ENCODE measurements at places on chromosomes 16 and 17. TPM values are rescaled to one million over a fixed set of nuclear protein-coding genes. Genes with fewer than 3 reads are reported as not detected.

DNA sequence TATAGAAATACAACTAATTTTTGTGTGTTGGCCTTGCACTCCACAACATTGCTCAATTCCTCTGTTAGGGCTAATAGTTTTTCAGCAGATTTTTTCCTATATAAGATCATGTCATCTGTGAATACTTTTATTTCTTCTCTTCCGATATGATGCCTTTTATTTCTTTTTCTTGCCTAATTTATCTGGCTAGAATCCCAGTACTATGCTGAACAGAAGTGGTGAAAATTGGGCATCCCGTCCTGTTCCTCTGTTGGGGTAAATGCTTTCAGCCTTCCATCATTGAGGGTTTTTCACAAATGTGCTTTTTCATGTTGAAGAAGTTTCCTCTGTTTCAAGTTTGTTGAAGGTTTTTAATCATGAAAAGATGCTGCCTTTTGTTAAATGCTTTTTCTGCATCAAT lies 22.7 kb upstream of the TNFRSF13B start:
- DNase-seq, result no peak
- no peaks in the 10 kb centered on the region for H3K27me3 ChIP-seq
- H3K4me1 ChIP-seq, result peaks cover 10% of the 10 kb centered on the region
- no peak overlapping the region for H3K27ac ChIP-seq

DNA sequence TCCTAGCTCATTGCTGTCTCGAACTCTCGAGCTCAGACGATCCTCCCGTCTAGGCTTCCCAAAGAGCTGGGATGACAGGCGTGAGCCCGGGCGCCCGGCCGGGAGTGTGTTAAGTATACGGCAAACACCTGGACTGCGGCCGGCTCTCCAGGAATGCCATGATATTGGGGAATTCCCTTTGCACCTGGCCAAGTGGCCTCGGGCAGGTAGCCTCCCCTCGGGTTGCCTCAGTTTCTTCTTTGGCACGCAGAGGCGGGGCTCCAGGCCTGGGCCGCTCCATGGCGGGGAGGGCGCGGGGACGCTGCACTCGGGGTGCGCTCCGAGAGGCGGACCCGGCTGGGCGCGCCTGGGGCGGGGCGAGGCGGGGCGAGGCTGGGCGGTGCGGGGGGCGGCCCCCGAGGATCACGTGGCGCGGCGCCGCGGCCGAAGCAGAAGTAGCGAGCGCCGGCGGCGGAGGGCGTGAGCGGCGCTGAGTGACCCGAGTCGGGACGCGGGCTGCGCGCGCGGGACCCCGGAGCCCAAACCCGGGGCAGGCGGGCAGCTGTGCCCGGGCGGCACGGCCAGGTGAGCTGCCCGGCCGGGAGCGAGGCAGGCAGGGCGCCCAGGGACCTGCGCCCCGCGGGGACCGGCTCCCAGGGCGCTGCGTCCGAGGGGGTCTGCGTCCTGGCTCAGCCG lies at the start of gene PLCG2:
PLCG2 (plus strand) TSS at position 431 of the 675 bp plus-strand sequence. CDS start 6,699 bp downstream, outside the sequence.
- peaks cover 55% of the 10 kb centered on the region for H3K27me3 ChIP-seq
- H3K4me1 ChIP-seq, result peaks cover 15% of the 10 kb centered on the region
- peak; percentile 83 for DNase-seq
- H3K27ac ChIP-seq, result no peak within 1 kb of the TSS
- H3K36me3 ChIP-seq, result no peaks in the 10 kb centered on the region

Gene TNFRSF13B
- total RNA-seq, result not detected

Gene C1QL1
- total RNA-seq, result 2.0 TPM

Gene KRT15
- total RNA-seq, result not detected

DNA sequence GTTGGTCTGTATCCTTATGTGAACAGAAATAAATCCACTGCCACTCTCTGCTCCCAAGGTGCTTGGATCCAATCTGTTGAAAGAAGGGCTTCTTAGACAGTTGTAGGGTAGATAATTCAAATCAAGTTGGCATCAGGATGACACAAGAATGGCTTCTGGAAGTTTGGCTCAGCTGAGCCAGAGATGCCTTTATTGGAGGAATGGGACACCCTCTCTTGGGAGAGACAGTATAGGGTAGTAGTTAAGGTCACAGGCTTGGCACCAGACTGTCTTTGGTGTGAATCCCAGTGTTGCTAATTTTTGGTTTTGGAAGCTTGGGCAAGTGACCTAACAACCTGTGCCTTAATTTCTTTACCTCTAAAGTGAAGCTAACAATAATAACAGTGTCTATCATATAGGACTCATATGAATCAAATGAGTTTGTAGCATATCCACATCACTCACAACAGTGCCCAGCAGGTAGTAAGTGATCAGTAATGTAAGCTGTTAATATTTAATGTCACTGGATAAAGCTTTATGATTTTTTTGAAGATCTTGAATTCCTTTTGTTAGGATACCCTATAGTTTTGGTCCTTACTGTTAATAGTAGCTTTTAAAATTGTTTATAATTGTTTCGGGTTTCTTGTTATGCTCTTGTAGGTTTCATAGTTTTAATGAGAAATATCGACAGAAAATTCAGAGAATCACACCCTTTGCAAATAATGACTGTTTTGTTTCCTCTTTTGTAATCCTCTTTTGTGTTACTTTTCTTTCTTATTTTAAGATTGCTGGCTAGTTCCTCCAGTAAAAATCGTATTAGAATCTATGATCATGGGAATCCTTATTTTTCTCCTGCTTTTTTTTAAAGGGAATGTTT lies 19.1 kb downstream of the ZNRF1 start:
- no peaks in the 10 kb centered on the region for H3K27me3 ChIP-seq
- H3K4me1 ChIP-seq, result peaks cover 54% of the 10 kb centered on the region
- DNase-seq, result no peak
- H3K36me3 ChIP-seq, result peaks cover 28% of the 10 kb centered on the region
- H3K4me3 ChIP-seq, result peak overlapping the region; percentile 73

GRCh38 chr16:9330095-9330494 lies 238.7 kb downstream of the HAPSTR1 start:
- H3K27me3 ChIP-seq, result no peaks in the 10 kb centered on the region
- H3K27ac ChIP-seq, result no peak overlapping the region
- no peak for DNase-seq
- H3K4me3 ChIP-seq, result no peak overlapping the region
- H3K4me1 ChIP-seq, result no peaks in the 10 kb centered on the region

Gene FOXJ1
- 1.5 TPM for total RNA-seq

DNA sequence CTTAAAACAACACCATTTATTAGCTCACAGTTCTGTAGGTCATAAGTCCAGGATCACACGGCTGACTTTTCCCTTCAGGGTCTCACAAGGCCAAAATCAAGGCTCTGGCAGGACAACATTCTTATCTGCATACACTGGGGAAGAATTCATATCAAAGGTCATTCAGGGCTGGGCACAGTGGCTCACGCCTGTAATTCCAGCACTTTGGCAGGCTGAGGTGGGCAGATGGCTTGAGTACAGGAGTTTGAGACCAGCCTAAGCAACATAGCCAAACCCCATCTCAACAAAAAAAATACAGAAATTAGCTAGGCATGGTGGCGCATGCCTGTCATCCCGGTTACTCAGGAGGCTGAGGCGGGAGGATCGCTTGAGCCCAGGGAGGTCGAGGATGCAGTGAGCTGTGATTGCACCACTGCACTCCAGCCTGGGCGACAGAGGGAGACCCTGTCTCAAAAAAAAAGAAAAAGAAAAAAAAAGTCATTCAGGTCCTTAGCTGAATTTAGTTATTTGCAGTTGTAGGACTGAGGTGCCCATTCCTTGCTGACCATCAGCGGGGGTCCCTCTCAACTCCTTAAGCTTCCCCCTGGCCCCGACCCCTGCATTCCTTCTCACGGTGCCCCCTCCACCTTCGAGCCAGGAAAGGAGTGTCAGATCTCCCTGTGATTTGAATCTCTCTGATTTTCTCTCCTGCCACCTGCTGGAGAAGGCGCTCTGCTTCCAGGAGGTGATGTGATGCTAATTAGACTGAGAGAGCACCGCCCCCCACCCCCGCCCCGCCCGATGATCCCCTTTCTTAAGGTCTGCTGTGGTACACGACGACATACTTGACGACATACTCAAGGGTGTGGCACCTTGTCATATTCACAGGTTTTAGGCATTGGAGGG lies 91.8 kb upstream of the CLEC18A start:
- no peak overlapping the region for H3K4me3 ChIP-seq
- peak overlapping the region; percentile 22 for H3K27ac ChIP-seq
- H3K27me3 ChIP-seq, result no peaks in the 10 kb centered on the region
- H3K36me3 ChIP-seq, result no peaks in the 10 kb centered on the region
- DNase-seq, result no peak
- no peaks in the 10 kb centered on the region for H3K4me1 ChIP-seq

DNA sequence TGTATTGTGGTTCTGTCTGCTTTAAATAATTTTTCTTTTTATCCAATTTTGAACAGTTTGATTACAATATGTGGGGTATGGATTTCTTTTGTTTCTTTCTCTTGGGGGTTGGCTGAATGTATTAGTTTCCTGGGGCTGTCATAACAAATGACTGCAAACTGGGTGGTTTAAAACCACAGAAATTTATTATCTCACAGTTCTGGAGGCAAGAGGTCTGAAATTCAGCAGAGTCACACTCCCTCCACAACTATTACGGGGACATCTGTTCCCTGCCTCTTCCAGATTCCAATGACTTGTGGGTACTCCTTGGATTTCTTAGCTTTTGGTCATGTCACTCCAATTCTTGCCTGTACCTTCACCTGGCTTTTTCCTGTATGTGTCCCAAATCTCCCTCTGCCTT lies 23.7 kb downstream of the COX11 start:
- peaks cover 21% of the 10 kb centered on the region for H3K27me3 ChIP-seq
- H3K27ac ChIP-seq, result no peak overlapping the region
- DNase-seq, result no peak
- H3K4me1 ChIP-seq, result peaks cover 5% of the 10 kb centered on the region
- H3K36me3 ChIP-seq, result no peaks in the 10 kb centered on the region

DNA sequence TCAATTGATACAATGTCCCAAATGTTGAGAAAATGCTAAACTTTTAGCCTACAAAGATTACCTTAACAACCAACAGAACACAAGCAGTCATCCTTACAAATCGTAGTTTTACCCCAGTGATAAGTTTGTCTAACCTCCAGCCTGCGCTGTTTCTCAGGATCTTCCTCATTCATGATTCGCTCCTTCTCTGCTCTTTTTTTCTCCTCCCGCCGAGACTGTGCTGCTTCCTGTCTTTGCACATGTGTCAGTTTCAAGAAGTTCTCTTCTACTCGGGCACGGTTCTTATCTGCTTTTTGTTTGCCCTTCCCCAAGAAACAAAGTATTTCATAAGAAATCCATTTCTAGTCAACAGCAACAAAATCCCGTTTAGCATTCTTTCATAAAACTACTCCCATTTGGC lies 10.2 kb upstream of the STRADA start:
- peaks cover 11% of the 10 kb centered on the region for H3K36me3 ChIP-seq
- peaks cover 22% of the 10 kb centered on the region for H3K4me1 ChIP-seq
- peak; percentile 12 for DNase-seq
- H3K27me3 ChIP-seq, result no peaks in the 10 kb centered on the region

Gene NBR1
- 86.3 TPM for total RNA-seq

DNA sequence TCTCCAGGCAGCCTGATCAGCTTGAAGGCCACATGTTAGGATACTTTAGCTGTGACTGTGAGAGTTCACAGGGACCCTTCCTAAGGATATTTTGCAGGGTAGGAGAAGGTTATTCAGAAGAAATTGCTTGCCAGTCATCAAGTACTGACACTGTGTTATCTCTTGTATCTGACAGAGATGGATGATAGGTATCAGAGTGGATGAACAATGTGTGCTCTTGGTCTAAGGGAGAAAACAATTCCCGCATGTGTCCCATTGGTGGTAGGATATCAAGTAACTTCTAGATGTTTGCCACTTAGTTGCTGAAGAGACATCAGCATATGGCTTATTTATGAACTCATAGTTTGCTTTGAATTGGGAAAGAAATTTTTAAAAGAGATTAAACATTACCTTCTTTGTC lies 219.3 kb downstream of the SPECC1 start:
- no peaks in the 10 kb centered on the region for H3K27me3 ChIP-seq
- H3K4me3 ChIP-seq, result no peak overlapping the region
- no peak for DNase-seq
- no peak overlapping the region for H3K27ac ChIP-seq
- no peaks in the 10 kb centered on the region for H3K36me3 ChIP-seq
- H3K4me1 ChIP-seq, result peaks cover 30% of the 10 kb centered on the region

DNA sequence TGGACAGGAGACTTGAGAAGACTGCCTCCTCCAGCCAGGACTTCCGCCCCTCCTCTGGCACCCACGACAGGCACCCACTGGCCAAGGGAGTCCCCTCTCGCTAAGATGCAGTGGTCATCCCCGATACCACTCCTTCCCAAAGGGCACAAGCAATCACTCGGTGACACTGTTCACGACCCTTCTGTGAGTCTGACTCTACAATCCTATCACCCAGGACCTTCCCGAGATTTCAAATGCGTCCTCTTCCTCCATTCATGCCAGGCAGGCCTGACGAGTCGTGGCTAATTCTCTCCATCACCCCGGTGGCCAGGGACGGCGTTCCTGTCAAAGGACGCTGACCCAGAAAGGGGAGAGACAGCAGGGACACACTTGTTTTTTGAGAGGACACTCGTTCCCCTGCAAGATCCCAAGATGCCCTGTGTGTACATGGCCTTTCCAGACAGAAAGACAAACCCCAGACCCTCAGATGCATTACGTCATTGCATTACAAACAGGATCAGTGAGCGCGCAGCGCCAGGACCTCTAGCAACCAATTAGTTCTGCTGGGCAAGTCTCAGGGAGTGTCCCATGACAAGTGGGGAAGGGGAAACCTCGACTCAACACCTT lies 12.2 kb downstream of the FBXO31 start:
- no peak overlapping the region for H3K4me3 ChIP-seq
- no peaks in the 10 kb centered on the region for H3K27me3 ChIP-seq
- H3K27ac ChIP-seq, result no peak overlapping the region
- H3K4me1 ChIP-seq, result peaks cover 40% of the 10 kb centered on the region

Gene FOXF1
- not detected for total RNA-seq

Gene LAT
- total RNA-seq, result 254 TPM

Measured in activated T-cell treated with anti-CD3 and anti-CD28 coated beads, Interleukin-2, amount 50 U/mL, for 72 hours (primary cell).